NCI-H446 (cell line): ENCODE measurements at places on chromosomes 4 and X.
A peak's percentile ranks its signal among the peaks of the same experiment; 100 is the strongest.

DNA sequence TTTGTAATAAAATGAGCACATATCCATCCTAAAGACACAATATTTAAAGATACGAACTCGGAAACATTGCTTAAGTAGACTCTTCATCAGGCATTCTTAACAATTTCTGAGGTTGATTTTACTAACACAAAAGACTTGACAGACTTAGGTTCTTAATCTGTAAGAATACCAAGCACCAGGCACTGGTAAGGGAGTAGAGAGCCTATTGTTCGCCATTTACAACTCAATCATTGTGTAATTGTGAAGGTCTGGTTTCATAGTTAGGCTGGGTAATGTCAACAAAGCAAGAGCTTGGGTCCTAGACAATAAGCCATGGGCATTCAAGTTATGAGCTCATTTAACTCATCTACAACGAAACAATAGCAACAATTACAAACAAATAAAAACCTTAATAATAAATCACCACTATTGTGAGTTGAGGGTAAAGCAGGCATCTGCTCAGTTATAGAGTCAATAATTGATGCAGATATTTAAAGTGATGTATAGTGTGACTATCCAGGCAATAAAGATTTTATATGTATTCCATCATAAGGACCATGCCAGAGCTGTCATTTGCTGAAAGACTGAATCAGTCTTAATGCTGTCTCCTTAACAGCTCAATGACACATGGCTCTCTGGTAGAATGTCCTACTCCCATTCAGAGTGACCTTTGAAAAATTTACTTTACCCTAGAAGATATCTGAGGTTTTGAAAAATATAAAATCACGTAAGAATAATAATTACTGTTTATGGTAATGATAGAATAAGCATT is 664.0 kb upstream of the PCDH7 start:
- no peak for DNase-seq

GRCh38 chr4:52750819-52751486 is at the start of gene ERVMER34-1:
Gene ERVMER34-1, minus strand, starts transcription at chr4:52751425. Its CDS starts 5,905 bp downstream, at chr4:52745520.
- peak; percentile 11 for DNase-seq

GRCh38 chrX:104118765-104119164 is 6.4 kb downstream of the ZCCHC18 start:
- no peak for DNase-seq

GRCh38 chr4:186714006-186714675 is 9.5 kb downstream of the FAT1 start:
- DNase-seq = no peak

GRCh38 chr4:39933671-39934590 is 43.8 kb downstream of the PDS5A start:
- no peak for DNase-seq

- DNase-seq = no peak
Observed at GRCh38 chrX:83508006-83508405, at the start of gene POU3F4. Gene POU3F4, plus strand, starts transcription at chrX:83508290. Its CDS starts 35 bp downstream, at chrX:83508325.

GRCh38 chr4:139921429-139922184 is 232.4 kb downstream of the MAML3 start:
- DNase-seq = peak; percentile 96

DNA sequence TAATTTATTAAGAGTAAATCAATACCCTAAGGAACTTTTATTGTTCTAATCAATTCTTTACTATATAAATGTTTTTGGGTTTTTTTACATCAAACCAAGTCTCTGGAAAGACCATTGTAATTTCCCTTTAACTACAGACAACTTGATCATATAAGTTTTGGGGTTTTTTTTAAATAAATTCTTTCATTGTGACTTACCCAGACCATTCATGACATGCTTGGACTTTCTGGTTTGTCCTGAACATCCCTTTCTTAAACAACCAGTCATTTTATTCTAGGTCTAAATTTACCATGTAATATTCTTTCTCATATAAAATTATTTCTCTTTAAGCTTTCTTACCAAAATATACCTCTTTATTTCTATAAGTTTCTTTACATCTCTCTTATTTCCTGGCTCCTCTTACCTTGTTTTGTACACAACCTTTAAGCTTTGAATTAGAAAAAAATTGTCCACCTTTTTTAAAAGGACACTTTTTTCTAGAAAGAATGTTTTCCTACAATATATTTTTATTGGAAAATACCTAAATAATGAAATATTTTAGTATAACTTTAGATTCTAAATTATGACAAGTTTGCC is 8.4 kb downstream of the CNGA1 start:
- no peak for DNase-seq

- DNase-seq = no peak
Observed at GRCh38 chr4:154160519-154161301, 330.9 kb downstream of the DCHS2 start.

DNA sequence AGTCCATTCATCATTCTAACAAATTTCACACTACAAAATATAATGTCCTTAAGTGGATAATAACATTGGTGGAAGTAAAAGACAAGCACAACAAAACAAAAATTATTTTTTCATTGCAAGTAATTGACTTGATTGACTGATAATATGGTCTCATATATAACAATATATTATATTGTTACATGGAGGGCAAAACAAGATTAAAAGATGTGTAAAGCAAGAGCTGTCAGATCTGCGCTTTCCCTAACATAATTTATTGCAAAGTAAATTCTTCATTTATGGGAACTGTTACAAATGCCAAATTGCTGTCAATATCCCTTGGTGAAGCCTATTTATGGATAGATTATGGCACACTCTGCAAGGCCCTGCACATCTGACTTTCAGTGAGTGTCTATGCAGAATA is 233.6 kb downstream of the PCDH7 start:
- peak; percentile 78 for DNase-seq

DNA sequence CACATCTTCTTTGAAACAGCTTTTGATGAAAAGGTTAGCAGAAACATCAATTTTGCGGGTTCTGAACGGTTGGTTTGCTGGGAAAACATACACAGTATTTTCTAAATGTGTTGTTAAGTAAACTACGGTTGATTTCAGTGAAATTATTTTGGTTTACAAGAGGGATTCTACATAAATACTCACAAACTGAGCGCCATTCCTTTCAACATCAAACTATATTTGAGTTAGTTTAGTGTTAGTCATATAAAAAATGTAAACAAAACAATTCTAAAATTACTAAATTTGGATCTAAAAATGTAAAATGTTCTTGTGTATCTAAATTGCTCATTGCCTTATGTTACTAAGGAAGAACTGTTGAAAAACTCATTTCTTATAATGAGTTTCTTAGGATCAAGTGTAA is 425.6 kb downstream of the PCDH18 start:
- no peak for DNase-seq
